SW 1271 (cell line): ENCODE measurements at places on chromosomes 6 and 20.

- DNase-seq = no peak
These were observed 20.4 kb downstream of the BHLHE23 start for GRCh38 chr20:62986257-62986800.

GRCh38 chr6:158769234-158769770, 49.9 kb downstream of the EZR start:
- no peak for DNase-seq

DNA sequence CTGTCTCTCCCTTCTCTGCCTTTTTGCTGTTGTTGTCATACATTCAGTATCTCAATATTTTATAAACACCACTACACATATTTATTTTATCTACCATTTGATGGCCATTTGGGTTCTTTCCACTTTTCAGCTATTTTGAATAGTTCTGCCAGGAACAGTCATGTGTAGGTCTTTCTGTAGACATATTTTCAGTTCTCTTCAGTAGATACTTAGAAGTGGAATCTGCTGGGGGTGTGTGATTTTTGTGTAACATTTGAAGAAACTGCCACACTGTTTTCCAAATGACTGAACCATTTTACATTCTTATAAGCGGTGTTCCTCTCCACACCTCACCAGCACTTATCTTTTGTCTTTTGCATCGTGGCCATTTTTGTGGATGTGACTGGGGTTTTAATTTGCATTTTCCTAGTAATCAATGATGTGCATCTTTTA, 197.7 kb downstream of the ARID1B start:
- DNase-seq = no peak

- DNase-seq = no peak
These were observed 38.1 kb downstream of the FAM50B start for GRCh38 chr6:3887150-3887700.

DNA sequence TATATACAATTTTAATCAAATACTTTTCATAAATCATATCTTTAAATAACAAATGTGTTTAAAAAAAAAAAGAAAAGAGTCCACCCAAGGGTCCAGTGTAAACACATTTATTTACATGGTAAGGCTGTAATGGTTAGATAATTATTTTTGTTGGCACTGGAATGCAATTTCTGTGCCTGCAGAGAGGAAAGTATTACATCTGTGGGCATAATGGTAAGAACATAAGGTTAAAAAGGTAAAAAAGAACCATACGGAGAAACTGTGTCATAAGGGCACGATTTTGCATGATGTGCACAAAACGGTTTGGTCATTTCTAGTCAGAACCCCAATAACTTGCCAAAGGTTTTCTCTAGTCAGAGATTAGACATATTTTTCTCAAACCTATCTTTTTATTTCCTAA, 54.3 kb downstream of the RWDD2A start:
- DNase-seq = no peak

DNA sequence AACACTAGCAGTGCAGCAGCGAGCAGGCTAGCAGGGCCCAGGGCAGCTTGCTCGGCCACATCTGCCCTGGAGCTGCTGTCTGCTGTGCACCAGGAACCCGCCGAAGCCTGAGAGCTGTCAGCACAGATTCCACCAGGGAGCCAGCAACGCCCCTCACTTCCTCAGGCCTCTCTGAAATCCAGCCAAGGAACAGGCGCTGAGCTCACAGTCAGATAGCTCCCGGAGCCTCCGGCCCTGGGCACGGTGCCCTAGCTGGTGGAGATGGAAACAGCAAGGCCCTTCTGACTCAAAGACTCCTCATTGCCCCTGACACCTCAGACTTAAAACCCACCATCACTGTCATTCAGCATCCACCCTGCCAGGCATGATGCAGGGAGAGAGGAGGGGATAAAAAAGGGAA, 839.4 kb downstream of the MAFB start:
- peak; percentile 47 for DNase-seq

DNA sequence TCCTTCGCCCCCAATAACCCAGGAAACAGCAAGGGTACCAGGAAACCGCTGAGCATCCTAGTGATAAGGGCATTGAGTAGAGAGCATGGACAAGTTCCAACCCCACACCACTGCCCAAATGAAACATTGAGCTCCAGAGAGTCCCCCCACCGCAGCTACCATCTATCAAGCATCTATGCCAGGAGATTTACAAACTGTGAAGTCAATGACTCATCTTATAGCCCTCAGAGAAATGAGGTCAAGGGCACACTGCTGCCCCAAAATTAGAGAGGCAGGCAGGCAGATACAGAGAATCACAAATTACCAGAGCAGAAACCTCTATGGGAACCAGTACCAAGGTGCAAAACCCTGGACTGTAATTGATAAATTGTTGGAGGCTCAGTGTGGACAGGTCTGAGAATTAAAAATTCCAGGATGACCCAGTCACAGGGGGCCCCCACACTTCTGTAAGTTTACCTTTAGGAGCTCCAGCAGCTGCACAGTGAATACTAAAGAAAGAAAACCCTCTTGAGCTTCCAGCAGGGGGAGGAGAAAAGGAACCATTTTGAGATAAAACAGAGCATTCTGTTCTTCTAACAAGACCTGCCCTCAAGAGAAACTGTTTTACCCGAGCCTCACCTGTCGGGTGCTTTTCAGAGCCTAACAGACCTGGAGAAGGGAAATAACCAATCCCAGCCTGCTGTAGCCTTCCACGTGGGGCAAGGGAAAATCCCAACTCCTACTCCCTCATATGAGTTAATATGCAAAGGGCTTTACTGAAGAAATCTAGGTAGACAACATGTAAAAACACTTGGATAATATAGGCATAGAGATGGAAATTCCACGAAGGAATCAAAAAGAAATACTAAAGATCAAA, 118.0 kb upstream of the ARID1B start:
- DNase-seq = no peak

- DNase-seq = no peak
These were observed 34.4 kb upstream of the ZFAND3 start for GRCh38 chr6:37785002-37785662.

DNA sequence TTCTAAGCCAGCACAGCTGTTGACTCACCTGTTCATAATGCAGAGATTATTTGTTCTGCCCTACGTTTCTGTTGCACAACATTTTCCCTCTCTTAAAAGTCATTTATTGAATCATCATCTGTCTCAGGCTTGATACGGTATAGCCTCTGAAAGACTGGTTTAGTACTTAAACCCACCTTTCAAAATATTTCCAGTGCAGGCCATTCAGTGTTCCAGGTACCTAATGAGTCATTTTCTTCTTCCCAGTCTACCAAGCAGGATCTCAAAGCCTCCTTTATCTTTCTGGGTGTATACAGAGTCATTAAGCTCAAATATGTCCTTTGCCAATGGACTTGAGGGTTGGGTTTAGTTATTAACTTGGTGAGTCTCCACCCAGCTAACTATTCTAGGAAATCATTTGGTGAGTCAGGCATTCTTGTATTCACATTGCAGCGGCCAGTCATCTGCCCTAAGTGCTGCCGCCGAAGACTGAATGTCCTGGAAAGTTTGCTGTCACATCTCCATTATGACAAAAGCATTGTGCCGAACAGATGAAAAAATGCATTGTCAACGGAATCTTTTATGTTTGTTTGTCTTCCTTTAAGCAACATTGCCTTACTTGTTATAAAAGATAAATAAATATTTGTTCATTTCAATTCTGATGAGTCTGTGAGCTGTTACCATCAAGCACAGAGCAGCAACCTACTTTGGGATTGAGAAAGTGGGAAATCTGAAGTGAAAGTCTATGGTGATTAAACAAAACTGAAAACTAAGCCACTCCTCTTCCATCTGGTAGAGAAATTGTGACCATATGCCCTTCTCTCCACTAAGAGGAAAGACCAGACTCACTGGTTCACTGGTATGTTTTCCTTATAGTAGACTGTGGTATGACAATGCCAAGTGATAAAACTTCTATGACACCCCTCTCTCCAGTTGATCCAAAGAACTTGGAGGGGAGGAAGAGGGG, 14.3 kb upstream of the FAM135A start:
- DNase-seq = peak; percentile 75

GRCh38 chr6:89217299-89217910, at the start of gene GABRR1:
Gene GABRR1, minus strand, starts transcription at chr6:89217358. Its CDS starts 36 bp downstream, at chr6:89217322.
- DNase-seq = no peak

- no peak for DNase-seq
These were observed 96.6 kb downstream of the RNGTT start for GRCh38 chr6:88866856-88867255.

DNA sequence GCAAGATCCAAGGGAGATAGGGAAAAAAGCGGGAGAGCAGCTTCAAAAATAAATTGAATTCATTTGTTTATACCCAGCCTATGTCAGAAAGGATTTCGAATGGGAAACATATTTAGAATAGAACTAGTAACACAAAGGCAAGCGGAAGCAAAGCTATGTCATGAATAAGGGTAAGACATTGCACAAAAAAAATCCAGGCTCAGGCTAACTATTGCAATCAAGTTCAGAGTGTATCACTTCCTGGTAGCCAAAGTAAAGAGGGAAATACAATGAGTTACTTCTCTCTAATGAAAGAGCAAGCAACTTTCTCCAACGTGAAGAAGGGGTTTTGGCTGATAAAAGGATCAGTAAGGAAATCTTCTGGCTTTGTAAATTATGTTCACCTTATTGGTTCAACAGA, 212.8 kb downstream of the ZMYND8 start:
- DNase-seq = no peak

- no peak for DNase-seq
These were observed 64.2 kb downstream of the DLL1 start for GRCh38 chr6:170226647-170227046.

- DNase-seq = no peak
These were observed 58.6 kb upstream of the MRPS10 start for GRCh38 chr6:42276034-42276890.

- DNase-seq = no peak
These were observed 320.8 kb downstream of the SOX4 start for GRCh38 chr6:21914121-21914973.

GRCh38 chr6:94361304-94362060, 942.1 kb upstream of the EPHA7 start:
- no peak for DNase-seq
